IPS DF 6.9 (cell line): ENCODE measurements at places on chromosomes 1 and 21.

DNA sequence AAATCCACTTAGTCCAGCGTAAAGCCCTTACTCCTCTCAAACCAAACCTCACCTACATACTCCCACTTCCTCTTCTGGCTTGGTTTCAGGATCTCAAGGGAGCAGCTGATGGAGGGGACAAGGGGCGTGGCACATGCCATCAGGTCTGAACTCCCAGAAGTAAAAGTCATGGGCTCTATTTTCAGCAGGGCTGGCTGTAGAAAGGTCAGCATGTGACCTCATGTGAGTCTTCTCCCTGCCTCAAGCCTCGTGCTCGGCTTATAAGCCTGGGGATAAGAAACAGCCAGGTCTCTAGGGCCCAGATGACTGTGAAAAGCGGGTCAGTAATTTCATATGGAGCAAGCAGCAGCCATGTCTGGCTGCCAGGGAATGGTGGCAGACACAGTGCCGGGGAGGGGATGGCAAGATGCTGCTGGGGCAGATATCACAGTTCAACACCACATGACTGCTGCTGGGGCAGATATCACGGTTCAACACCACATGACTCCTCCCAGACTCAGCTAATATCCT lies 227.9 kb downstream of the KCNH1 start:
- DNase-seq: no peak

GRCh38 chr1:10881046-10881445 lies 84.6 kb upstream of the CASZ1 start:
- no peak for DNase-seq

DNA sequence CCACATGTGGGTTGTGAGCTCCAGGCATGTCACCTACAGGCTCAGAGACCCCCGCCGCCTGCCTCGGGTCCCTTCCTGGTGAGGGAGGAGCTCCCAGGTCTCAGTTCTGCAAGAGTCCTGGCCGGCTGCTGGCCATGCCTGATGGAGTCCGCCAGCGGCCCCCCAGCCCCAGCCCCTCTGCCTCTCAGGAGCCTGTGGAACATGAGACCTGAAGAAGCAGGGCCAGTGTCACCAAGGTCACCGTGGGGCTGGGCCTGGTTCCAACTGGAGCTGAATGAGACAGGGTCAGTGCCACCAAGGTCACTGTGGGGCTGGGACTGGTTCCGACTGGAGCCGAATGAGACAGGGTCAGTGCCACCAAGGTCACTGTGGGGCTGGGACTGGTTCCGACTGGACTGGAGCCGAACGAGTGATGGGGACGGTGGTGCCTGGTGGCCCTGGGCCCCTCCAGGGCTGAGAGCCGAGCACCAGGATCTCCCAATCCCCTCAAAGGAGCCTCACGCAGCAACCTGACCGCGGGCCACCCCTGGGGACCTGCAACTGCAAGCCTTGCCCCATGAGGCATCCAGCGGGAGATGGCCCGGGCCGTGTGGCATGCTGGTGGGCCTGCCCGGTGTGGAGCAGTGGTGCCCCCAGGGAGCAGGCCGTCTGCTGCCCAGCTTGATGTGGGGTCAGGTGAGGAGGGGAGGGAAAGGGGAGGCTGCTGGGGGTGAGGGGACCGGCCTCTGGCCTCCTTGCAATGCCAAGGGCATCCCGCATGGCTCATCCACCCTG lies 14.5 kb upstream of the PTTG1IP start:
- no peak for DNase-seq

- DNase-seq: no peak
Measured at GRCh38 chr1:98030483-98030882, 109.6 kb upstream of the DPYD start.

DNA sequence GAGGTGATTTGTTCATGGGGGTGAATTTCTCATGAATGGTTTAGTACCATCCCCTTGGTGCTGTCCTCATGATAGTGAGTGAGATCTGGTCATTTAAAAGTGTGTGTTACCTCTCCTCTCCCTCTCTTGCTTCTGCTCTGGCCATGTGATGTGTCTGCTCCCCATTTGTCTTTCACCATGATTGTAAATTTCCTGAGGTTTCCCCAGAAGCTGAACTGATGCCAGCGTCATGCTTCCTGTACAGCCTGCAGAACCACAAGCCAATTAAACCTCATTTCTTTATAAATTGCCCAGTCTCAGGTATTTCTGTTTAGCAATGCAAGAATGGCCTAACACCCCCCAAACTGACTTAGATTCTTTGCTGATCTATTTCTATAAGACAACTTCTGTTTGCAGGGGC lies 249.4 kb upstream of the B3GALT2 start:
- no peak for DNase-seq

DNA sequence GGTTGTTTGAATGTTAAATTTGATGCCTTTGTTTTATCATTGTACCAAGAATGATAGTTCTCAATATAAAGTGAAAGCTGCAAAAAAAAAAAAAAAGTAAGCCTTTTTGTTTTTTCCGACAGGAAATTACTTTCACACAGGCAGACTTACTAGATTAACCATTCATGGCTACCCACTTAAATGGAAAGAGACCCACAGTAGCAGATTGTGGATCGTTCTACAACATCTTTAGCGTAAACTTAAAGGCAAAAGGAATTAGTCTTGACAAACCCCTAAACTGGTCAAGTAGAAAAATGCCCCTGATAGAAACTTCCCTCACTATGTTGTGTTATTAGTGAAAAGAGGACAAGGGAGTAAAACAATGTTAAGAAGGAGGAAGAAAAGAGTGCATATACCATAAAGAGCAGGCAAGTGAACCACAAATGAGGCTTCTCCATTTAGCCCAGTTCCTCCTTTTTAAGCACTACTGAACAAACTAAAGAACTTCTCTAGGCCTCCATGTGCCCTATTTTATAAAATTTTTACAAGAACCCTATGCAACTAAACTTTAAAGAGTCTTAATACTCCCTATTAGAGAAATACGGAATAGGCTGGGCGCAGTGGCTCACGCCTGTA lies 1560.3 kb downstream of the MRPL39 start:
- no peak for DNase-seq

DNA sequence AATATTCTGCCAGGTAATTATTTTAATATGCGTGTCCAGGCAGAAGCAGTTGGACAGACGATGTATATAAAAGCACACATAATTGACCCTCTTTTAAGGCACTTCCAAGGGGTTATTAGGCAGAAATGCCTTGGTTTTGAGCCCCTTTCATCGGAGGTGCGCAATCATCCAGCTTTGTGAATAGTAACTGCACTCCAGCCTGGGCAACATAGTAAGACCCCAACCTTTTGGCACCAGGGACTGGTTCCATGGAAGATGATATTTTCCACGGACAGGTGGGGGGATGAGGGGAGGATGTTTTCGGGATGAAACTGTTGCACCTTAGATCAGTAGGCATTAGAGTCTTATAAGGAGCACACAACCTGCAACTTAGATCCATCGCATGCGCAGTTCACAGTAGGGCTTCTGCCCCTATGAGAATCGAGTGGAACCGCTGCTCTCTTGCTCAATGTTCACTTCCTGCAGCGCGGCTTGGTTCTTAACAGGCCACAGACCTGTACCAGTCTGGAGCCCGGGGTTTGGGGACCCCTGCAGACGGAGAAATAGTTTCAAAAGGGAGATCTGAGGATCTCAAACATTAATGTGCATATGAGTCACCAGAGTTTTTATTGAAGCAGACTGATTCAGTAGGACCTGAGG lies 1.8 kb upstream of the MCOLN2 start:
- DNase-seq: no peak

GRCh38 chr1:32239790-32240139 lies 7.3 kb upstream of the FAM167B start:
- DNase-seq: no peak

GRCh38 chr1:10827377-10828333 lies 31.2 kb upstream of the CASZ1 start:
- no peak for DNase-seq

- DNase-seq: no peak
Measured at GRCh38 chr1:110049801-110050601, 15.6 kb downstream of the STRIP1 start.

DNA sequence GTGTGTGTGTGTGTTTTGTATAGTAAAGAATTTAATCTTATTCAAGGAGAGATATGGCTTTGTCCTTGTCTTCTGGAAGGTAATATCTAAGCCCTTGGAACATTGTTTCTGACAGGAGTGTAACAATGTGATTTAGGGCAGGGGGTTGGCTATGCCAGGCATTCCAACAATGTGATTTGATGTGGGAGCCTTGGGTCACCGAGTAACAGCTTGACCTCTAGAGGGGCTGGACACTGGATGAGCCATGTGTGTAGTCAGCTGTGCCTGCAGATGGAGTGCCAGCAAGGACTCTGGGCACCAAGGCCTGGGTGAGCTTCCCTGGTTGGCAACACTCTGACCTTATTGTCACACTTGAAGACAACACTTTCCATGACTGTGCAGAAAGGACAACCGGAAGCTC lies 336.1 kb upstream of the ZP4 start:
- no peak for DNase-seq

DNA sequence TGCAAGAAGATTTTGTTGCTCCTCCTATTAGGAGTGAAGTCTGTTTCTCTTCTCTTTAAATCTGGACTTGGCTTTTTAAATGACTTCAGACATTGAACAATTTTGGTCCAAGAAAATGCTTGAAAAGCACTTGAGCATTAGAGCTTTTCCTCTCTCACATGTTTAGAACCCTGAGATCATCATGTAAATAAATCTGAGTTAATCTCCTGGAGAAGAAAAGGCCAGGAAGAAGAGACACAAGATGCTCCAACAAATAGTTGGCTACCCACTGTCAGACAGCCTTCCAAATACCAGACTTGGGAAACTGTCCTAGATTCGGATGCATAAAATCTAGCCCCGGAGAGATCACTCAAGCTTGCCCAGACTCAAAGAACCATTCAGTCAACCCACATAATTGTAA lies 1353.1 kb upstream of the ADGRL4 start:
- DNase-seq: no peak

DNA sequence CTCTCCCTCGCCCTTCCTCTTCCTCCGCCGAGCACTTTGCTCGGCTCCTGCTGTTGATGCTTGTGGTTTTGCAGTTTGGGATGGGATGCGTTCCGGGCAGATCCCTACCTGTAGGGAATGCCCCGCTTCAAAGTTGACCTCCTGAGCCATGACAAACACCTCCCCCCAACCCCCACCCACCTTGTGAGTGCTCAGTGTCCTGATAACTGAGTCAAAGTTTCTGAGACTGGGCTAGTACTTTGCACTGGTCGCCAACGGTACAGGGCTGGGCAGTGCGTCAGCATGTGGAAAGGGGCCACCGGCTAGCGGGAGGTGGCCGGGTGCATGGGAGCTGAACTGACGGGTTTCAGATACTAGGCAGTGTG lies 771 bp downstream of the RABGAP1L start:
- no peak for DNase-seq

- no peak for DNase-seq
Measured at GRCh38 chr1:147622731-147623130, 47.6 kb downstream of the ACP6 start.

- DNase-seq: no peak
Measured at GRCh38 chr1:24321697-24322469, 2.7 kb downstream of the GRHL3 start.

- DNase-seq: no peak
Measured at GRCh38 chr1:63004868-63005267, 220.9 kb downstream of the ATG4C start.

DNA sequence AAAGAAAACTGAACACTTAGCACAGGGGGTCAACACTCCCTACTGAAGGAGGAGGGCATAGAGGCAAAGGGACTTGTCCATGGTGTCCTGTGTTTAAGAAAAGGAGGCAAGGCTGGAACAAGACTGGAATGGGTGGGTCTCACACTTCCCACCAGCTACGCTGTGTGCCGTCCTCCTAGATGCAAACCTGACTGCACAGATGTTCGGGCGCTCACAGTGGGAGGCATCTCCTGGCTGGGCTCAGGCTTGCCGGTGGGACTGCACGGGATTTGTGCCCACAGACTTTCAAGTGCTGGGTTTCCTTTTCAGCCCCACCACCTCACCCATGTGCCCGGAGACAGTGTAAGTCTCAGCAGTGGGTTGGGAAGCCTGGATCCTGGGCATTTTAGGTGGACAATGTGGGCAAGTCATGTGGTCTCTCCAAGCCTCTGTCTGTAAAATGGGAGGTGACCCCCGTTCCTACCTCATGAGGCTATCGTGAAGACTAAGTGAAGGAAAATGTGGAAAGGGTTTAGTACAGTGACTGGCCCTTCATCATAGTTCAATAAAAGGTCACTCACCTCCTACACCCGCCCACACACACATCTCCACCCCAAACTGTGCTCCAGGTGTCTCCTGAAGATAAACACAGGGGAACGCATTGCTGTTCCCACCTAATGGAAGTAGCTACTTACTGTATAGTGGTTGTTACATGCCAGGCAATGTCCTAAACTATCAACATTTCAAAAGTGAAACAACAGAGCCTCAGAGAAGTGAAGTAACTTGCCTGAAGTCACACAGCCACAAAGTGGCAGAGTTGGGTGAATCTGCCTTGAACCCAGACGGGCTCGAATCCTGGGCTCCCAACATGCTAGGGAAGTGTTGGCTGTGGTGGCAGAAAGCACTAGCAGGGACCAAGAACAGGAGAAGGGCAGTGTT lies 36.0 kb downstream of the ATP1A1 start:
- DNase-seq: no peak

DNA sequence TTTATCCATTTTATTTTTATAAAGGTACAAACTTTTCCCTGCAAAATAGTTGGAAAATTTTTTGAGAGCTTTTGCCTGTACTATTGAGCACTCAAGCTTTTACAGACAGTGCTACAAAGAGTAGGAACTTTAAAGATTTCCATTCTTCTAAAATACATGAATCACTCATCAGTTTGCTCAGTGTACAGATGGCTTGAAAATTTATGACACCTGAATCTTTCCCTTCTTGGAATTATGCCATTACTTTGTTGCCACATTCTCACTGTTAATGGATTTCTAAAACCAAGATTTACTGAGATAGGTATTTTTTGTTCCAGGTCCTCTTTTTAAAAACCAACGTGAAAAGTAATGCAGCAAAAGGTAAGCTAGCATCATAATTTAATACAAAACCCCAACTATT lies 76.0 kb downstream of the GPATCH2 start:
- DNase-seq: no peak

DNA sequence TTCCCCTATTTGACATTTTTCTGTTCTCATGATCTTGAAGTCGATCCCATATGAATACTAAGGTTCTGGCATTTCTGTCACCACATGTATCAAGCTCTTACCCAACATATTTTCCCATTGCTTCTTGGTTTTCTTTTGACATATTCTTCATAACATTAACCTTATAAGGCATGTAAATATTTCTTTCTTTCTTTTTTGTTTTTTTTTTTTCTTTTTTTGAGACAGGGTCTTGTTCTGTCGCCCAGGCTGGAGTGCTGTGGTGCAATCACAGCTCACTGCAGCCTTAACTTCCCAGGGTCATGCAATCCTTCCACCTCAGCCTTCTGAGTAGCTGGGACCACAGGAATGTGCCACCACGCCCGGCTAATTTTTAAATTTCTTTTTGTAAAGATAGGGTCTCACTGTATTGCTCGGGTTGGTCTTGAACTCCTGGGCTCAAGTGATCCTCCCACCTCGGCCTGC lies 33.1 kb upstream of the ERRFI1 start:
- no peak for DNase-seq
